Activated CD4-positive, alpha-beta T cell treated with anti-CD3 and anti-CD28 coated beads for 1 hour (primary cell): ENCODE measurements at places on chromosomes 7 and 10.

DNA sequence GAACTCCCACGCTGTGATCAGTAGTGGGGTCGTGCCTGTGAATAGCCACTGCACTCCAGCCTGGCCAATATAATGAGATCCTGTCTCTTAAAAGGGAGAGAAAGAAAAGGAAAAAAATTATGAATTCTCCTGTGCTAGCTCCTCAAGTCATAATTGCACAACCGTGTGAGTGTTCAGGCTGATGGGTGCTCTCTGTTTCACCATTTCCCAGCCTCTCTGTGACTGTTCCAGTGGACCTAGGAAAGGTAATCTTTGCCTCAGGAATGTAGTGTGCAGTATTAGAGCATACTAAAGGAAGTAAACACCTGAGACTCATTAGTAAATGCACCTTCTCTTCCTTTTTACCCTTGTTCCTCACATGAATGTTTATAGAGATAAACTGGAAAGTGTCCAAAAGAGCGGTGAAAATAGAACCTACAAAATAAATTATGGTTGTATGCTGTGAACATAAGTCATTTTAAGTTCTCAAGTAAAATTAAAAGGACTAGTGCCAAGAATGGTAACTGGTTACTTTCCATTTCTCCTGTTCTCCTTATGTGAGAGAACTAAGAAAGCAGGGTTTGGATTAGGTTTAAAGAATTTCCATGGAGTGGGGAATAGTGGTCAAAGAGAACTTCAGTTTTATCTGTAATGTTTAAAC is 42.7 kb downstream of the INPP5F start:
- no peak for DNase-seq

- no peak for DNase-seq
Observed at GRCh38 chr10:87596351-87596750, 63.3 kb upstream of the PAPSS2 start.

- no peak for DNase-seq
Observed at GRCh38 chr7:152477079-152477478, 41.3 kb upstream of the KMT2C start.

DNA sequence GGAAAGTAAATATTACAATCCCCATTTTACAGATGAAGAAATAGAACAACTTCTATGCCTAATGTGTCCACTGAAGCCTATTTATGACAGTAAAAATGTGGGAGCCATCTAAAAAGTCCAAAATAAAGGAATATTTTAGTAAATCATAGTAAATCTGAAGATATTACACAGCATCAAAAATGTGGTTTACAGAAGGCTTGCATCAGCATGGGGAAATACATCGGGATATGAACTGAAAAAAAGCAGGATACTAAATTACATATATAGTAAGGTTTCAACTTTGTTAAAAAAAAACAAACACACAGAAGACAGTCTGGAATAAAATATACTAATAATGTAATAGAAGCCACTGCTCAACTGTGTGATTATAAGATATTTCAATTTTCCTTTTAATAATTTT is 20.8 kb downstream of the CPA1 start:
- DNase-seq: no peak

DNA sequence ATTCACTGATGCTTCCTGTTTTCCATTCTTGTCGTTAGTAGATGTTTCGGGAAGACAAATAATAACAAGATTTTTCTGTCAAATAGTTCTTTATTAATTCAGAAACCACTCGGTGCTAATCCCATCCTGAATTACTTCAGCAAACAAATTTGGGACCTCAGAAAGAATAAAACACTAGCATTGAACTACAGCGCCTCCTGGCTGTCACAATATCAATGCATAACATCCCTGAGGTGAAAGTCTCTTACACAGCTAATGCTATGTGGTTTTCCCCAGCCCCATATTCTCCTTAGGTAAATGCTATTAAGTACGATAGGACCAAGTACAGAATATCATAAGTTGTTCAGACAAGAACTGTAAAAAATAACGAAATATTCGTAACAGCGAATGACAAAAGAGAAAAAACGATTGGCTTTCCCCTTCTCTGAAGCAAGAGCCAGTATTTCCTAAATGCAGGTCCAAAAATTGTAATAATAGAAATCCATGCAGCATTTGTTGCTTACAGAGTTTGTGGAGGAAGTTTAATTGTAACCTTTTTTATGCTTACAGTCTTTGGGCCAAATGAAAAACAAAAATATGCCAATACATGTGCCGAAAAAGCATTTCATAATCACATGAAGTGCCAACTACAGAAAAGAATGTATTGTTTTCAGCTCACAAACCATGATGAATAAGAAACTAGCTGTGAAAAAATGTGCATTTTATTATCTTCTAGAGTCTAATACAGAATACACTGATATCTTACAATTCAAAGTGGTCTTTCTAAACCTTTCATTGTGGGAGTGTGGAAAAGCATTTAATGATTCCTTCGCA is 47.3 kb downstream of the MYPN start:
- peak; percentile 20 for DNase-seq

DNA sequence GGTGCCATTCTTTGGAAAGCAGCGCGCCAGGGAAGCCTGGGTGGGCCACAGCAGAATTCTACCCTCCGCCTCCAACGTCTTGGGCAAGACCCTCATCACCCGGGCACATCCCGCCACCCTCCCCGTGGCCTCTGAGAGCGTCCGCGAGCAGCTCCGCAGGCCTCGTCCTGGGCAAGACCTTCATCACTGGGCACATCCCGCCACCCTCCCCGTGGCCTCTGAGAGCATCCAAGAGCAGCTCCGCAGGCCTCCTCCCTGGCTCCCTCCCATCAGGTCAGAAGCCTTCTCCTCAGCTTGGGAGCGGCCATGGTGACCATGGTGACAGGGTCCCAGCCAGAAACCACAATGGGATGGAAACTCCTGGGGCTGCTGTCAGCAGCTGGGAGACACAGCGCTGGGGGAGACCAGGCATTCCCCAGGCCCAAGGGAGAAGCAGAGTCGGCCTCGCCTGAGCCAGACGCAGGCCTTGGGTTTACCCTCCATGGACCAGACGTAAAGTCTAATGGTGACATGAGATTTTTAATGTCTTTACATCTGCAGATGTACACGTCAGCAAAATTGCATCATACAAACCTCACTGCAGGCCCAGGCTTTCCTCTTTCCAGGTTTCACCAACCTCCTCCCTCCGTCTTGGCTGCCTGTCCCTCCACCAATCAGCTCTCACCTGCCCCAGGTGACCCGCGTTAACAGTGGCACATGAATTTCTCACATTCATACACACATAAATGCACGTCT is 55.1 kb upstream of the PPP2R2D start:
- no peak for DNase-seq

- DNase-seq: no peak
Observed at GRCh38 chr7:24701261-24702235, 55.7 kb downstream of the GSDME start.

DNA sequence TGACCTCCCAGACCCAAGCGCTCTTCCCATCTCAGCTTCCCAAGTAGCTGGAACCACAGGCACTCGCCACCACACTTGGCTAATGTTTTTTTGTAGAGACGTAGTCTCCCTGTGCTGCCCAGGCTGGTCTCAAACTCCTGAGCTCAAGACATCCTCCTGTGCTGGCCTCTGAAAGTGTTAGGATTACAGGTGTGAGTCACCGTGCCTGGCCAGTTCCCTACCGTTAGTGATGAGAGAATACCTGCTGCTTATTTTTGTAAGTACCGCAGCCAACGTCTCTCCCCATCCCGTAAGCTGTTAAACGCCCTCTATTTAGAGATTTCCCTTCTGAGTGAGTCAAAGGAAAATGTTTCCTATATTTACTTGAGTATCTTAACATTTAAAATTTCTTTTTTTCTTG is 38.5 kb upstream of the PDLIM1 start:
- DNase-seq: no peak

DNA sequence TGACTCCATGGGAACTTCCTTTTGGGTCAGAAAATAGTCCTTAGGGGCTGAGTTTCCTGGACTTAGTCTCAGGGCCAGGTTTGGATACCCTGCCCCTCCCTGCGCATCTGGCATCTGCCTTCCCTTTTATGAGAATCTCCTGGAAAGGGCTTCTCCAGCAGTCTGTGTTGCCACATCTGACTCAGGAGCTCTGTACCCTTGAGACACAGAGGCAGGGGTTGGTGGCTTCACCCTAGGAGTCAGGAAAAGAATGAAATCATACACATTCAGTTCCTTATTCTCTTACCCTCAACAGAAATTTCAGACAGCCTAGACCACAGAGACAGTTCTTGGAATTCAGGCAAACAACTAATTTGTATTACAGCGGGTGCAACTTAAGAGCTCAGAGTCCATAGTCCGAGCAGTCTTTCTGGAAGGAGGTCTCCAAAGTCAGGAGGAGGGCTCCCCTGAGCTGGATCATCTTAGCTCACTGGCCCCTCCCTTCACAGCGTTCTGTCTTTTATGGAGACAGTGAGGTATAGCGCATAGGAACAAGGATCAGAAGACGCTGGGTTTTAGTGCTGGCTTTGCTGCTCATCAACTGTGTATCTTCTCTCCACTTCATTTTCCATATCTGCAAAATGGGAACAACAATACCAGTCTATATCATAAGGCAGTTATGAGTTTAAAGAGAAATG is 3.0 kb upstream of the PLAU start:
- DNase-seq: no peak

DNA sequence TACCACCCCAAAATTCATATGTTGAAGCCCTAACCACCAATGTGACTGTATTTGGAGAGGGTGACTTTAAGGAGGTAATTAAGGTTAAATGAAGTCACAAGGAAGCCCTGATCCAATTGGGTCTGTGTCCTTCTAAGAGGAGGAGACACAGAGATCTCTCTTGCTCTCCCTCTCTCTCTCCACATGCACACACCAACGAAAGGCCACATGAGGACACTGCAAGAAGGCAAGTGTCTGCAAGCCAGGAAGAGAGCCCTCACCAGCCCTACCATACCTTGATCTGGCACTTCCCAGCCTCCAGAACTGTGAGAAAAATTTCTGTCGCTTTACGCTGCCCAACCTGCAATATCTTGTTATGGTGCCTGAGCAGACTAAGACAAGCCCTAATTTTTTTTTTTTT is 56.0 kb upstream of the NEBL start:
- no peak for DNase-seq
